ENCODE measurements at places on chromosomes 3 and 15.

GRCh38 chr3:128873244-128874022 is 6.0 kb upstream of the ACAD9 start:
- DNase-seq, result no peak

DNA sequence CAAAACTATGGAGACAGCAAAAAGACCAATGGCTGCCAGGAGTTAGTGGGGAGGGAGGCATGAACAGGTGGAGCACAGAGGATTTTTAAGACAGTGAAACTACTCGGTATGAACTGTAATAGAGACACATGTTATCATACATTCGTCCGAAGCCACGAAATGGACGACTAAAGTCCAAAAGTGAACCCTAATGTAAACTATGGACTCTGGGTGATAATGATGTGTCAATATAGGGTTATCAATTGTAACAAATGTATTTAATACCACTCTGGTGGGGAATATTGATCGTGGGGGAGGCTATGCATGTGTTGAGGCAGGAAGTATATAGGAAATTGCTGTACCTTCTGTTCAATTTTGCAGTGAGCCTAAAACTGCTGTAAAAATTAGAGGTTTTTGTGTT is 107.0 kb downstream of the CPN2 start:
- DNase-seq, result no peak

DNA sequence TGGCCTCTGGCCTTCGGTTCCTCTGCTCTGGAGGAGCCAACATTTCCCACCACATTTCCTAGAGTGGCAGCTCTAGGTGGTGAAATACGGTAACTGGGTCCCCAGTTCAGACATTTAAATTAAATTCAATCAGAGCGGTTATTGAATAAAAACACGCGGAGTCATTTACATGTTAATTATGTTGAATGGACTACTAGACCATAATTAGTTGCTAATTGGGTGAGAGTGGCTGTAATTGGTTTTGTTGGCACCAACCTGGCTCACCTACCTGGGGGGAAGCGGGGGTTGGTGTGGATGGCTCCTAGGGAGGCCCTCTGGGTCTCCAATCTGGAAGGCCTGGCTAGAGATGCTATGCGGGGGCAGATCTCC is 12.7 kb downstream of the SEMA3F start:
- DNase-seq, result no peak

DNA sequence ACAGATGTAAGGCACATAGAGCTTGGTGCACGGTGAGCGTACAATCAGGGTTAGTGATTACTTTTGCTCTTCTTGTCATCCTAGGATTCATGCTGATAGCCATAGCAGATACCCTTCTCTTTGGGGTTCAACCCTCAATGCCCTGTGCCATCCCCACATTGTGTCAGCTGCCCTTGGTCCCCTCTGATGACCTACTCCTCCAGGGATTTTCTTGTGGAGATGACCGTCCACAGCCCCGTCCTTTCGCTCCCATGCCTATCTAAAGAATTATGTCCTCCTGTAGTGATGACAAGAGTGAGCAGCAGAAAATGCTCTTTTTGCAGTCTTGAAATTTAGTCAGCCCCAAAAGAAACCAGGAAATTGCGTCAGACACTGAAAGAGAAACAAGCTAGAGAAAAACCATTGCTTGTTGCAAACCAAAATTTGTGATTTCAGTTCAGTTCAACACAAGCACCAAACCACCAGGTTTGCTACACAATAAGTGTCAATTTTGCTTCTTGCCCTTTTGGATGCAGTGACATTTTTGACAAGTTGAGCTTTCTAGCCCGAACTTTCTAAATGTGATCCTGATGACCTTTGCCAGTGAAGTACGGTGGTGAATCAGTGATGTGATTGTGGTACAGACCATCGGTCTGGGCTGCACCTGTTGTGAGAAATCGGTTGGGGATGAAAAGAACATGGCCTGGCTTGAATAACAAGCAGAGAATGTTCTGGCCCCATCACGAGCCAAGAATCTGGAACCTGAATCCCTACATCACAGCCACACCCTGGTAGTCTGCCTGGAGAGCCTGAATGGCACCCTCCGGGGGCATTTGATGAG is 41.3 kb downstream of the CMTM7 start:
- no peak for DNase-seq

DNA sequence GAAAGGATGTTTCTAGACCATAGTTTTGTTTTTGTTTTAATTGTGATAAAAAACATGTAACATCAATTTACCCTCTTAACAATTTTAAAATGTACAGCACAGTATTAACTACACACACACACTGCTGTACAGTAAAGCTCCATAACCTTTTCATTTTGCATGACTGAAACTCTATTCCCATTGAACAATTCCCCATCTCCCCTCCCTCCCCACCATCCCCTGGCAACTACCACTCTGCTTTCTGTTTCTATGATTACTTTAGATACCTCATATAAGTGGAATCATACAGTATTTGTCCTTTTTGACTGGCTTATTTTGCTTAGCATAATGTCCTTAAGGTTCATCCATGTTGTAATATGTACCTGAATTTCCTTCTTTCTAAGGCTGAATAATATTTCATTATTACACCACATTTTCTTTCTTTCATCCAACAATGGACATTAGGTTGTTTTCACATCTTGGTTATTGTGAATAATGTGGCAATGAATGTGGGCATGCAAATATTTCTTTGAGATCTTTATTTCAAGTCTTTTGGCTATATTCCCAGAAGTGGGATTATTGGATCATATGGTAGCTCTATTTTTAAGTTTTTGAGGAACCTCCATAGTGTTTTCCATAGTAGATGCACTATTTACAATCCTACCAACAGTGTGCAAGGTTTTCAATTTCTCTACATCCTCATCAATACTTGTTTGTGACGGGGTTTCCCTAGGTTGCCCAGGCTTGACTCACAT is 10.7 kb downstream of the CHST14 start:
- no peak for DNase-seq

DNA sequence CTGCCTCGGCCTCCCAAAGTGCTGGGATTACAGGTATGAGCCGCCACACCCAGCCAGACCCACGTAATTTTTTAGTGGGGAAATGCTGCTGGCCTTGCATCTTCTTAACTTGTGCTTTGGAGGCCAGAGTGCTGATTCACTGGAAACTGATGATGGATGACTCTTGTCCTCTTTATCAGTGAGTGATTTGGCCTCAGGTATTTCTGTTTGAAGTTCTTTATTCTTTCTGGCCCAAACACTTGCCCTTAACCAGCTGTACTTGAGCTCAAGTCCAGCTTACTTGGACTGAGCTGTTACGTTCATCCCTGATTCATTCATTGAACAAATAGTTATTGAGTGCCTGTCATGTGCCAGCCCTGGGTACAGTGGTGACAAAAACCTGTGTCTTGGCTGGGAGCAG is 4.2 kb downstream of the PTPN23 start:
- no peak for DNase-seq

DNA sequence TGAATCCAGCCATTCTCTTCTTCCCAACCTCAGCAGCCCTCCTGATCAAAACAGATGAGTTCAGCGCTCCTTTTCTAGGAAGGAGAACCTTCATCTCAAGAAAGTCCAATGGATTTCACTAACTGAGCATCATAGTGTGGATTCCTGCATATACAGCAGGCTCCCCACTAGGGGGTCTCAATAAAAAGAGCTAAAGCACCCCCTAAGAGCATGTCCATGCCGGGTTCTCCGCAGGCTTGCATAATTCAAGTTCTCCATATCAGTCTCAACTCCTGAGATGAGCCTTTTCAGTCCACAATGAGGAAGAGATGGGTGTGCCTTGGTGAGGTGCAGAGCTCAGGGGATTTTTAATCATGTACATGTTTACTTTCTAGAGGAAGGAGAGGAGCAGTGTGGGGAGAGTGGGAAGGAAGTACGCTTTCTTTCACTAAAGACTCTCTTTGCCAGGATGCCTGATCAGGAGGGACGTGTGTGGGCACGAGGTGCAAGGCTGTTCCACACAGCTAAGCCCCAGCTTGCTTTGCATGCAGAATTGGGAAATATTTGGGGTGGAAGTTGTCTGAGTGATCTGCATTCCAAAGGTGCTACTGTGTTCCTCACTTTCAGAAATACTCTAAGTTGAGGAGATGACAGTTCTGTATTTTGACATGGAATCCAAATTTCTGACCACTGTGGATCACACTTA is 563.5 kb downstream of the OCA2 start:
- no peak for DNase-seq

GRCh38 chr3:39088889-39089288 is 18.5 kb downstream of the GORASP1 start:
- DNase-seq, result no peak

DNA sequence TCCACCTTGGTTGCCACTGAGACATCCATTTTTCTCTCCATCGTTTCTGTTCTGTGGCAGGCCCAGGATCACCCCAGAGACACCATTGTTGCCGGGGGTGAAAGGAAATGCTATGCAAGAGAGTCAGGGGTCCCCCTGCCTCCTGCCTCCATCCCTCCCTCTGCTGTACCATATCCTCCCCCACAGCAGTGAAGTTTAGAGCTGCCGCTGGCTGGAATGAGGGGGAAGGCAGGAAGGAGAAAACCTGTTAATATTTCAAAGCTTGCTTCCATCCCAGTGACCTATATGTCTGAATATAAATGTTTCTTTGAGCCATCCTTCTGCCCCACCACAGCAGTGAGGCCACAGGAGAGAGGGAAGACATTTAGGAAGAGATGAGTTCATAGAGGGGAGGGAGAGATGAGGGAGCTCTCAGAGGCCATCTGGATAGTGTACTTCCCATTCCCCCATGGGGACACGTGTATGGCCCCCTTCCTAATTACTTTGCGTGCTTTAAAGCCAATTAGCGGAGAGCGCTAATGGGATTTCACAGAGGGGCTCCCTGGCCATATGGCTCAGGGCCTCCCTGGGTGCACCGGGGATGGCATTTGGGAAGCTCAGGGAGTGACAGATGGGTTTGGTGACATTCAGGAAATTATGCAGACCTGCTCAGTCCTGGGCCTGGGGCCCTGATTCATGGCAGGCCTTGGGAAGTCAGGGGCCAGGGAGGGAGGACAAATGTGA is 40.4 kb upstream of the CHRNB4 start:
- DNase-seq, result no peak

DNA sequence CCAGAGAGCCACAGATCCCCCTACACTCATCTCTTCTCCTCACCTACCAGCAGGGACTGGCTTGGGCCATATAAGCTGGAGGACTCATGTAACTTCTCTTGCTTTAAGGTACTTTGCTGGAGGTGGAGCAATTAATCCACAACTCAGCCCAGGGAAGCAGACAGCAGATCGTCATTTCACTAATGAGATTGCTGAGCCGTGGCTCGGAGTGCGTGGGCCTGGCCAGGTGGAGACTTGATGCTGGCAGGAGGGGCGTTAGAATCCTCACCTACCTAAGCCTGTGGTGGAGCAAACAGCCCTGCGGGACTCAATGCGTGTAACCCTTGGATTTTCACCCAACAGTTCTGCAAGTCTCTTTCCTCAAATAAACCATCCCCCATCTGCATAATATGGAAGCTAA is 253.2 kb downstream of the RORA start:
- no peak for DNase-seq

GRCh38 chr3:183370391-183370790 is 58.0 kb downstream of the MCF2L2 start:
- DNase-seq, result no peak

DNA sequence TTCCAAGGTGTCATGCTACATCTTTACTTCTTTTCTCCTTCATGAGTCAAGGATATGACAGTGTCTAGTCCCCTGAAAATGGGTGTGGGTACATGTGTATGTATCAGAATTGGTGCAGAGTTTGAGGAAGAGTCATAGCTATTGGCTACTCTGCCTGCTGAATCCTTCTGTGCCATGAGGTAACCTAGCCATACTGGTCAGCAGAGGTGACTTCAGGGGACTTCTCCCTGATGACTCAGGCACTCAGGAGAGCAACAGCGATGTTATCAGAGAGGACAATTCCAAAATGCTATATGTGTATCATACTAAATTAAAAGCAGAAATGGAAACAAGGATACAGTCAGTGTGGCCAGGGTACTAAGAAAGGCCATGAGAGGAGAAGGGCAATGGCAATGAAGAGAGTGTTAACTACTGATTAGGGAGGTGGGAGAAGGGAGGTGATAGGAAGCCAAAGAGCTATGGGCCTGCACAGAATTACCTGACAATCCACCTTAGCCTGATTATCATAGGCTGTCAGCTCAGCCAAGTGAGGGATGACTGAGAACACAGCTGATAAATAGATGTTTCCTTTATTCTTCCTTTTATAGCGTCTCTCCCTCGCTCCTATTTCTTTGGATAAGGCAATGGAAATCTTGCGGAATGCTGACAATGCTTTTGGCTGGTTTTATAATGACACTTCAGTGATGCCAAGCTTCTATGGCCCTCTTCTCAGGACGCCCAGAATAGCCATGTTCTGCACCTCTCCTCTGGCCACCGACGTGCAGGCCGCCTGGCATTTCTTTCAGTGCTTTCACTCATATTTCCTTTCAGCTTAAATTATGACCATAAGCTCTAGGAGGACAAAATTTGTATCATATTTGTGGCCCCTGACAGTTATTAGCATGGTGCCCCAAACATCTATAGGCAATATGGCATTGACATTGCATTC is 90.6 kb downstream of the FGF12 start:
- DNase-seq, result no peak

GRCh38 chr3:65497846-65498245 is 540.9 kb downstream of the MAGI1 start:
- no peak for DNase-seq

DNA sequence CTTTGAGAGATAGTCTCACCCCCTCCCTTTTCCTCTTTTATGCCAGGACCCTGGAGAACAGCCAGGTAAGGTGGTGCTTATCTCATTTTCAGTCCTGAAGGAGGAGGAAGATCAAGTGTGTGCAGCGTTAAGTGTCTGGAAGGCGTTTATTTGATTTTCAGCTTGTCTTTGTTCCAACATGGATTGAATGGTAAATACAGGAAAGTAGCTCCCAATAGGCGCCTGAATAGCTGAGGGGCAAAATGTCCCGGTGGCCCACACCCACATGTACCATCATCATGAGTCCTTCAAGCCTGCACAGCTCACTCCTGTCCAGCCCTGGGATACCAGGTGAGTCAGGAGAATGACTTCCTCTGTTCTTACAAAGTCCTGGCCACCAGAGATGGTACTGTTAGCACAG is 73.5 kb downstream of the CEMIP start:
- DNase-seq, result no peak

- peak; percentile 53 for DNase-seq
These were observed 15.9 kb downstream of the IVD start for GRCh38 chr15:40421246-40422157.

DNA sequence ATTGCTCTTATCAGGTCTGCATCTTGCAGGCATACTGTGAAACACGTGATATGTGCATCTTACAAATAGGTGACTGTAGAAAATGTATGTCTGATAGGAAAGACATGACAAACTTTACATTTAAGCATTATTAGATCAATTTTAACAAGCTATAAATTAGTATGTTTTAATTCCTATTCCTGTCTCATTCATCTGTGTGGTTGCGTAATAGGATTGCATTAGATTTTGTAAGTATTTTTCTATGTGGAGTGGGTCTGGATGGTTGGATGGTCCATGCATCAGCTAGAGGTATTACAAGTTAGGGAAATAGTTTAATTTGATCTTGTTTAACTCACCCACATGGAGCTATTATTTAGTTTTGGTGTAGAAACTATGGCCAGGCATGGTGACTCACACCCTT is 18.8 kb downstream of the ASTE1 start:
- no peak for DNase-seq

- no peak for DNase-seq
These were observed 12.7 kb downstream of the IL17RD start for GRCh38 chr3:57152151-57153143.
